ENCODE measurements at places on chromosomes 3 and 15.

DNA sequence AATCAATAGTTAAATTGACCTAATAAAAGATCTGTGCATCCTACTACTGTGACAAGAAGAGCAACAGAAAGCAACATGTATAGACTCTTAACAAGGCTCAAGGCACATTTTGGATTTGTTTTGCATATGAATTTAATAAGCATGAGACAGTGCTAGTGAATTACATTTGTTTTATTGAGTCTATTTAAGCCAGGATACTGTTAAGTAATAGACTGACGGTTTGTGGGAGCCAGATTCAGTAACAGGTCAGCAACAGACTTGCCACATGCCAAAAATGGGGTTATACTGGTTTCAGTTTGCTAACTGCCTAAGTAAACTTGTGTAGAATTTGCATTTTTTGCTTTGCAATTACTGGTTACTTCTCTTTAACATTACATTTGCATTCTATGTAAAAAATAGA lies 54.0 kb downstream of the MBNL1 start:
- DNase-seq, result no peak

DNA sequence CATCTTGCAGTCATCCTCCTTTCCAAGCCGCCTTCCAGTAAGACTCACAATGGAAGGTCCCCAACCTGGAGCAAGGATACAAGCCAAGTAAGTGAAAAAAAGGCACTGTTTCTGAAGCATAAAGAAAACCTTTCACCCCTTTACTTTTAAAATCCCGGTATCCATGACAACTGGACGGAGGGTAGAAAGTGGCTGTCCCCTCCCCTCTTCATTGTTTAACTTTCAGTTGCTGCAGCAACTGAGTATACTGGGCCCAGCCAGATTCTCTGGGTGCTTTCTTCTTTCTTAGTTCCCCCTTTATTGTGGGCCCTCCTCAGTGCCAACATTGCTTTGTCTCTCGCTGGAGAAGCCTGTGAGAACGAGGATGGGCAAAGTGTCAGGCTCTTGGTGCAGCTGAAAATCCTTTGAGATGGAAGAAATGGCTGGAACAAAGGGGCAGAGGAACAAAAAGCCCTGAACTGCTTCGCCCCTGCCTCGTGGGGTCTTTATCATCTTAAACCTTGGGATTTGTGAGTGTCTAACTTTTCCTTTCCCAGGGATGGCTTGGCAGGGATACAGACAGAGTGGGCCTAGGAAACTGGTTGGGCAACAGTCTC lies 224.0 kb upstream of the RGMA start:
- no peak for DNase-seq

GRCh38 chr3:113285741-113286140 lies 74.4 kb downstream of the BOC start:
- DNase-seq, result no peak

DNA sequence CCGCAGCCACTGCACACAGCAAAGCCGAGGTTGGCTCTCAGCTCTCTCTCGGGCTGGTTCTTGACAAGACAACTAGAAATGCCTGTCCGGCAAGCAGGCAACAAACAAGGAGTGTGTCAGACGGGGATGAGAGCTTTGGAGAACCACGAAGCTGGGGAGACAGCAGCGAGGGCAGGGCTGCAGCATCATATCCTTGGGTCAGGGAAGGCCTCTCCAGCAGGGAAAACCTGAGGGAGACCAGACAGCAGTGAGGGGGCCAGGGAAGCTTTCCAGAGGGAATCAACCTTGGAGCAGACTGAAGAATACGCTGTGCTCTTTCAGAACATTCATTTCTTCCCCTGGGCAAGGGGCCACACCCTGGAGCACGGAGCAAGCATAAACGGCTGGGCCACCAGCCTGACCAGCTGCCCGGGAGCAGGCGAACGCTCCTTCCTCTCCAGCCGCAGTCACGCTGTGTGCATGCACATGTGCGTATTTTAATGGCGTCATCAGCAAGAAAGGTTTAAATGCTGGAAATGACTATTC lies 58.7 kb downstream of the CHSY1 start:
- no peak for DNase-seq

DNA sequence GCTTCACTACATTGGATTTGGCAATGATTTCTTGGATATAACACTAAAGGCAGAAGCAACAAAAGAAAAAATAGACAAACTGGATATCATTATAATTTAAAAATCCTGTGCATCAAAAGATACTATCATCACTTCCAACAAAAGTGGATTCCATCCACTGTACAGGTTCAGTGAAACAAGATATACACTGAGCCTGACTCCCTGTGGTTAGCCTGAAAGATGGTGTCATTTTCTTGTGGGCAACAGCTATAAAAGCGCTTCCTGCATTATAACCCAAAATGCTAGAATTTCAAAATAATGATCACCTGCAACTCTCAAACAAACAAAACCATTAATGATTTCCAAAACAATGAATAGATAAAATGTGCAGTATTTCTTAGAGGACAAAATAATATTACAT lies 39.6 kb upstream of the TBC1D23 start:
- no peak for DNase-seq

DNA sequence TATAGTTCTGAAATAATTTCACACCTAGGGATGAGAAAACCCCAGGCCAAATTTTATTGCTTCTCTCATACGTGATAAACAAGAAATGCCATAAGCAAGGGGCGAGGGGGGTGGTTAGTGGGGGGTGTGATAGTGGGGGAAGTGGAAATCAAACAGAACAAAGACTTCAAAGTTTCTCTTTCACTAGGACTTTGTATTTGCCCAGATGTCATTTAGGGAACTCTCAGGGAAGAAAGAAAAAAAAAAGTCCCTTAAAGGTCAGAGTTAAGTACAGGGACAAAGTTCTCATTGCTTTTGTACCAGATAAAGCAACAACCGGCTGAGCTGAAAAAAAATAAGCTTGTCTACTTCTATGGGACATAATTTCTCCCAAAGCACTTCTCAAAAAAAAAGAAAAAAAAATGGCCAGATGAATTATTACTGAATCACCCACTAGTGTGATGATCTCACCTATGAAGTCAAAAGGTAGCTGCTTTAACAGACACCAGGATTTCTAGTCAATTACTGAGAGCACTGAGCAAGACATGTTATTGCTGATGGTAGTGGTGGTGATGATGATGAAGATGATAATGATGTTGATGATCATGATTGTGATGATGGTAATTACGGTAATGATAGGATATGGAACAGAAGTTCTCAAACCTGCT lies 56.2 kb downstream of the FHIT start:
- DNase-seq, result no peak

DNA sequence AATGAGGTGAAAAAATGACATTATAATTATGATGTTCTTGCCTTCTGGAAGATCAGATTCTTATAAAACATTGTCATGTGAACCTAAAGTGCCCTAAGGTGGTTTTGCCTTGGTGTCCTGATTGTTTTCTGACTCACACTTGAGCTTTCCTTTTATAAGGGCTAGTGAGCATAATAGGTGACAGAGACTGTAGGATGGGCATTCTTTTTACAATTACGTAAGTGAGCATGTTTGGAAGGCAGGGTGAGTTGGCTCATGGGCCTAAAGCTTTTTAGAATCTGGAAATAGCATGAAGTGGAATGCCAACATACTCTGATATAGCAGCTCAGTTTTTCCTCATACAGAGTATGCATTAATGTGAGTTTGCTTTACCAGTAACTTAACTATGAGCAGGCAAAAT lies 41.2 kb downstream of the CRYBG3 start:
- DNase-seq, result no peak

DNA sequence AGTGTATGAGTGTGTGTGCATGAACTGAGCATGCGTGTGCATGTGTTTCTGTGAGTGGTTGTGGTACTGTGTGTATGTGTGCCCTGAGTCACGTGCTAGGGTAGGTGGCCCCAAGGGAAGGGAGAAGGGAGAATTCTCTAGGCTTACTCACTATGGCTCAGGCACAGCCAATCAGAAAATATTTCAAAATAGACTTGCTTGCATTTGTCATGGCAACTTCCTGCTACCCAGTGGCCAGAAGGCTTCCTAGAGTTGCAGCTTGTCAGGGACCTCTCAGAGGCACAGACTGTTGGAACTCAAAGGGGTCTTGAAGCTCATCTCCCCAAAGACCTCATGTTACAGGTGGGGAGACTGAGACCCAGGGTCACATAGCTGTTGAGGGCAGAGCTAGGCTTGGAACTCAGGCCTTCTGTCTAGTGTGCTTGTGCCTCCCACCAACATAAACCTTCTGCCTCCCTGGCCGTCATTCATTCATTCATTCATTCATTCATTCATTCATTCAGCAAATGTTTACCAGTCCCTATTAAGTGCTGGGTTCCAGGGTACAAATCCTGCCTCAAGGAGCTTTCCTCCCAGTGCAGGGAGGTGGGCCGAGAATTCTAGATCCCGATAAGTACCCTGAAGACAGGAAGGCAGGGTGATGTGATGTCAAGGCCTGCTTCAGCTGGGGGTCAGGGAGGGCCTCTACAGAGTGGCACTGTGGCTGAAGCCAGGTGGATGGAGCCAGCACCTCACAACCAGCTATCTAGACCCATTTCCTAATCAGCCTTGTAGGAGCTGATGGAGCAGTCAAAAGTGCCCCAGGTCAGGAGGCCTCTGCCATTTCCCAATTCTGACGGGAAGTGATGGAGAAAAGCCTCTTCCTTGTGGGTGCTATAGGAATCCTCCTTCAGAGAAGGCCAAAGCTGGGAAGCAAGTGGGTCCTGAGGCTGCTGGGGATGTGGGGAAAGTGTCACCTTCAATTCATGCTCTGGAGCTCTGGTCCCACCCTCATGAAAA lies 10.9 kb upstream of the RFT1 start:
- DNase-seq, result no peak

DNA sequence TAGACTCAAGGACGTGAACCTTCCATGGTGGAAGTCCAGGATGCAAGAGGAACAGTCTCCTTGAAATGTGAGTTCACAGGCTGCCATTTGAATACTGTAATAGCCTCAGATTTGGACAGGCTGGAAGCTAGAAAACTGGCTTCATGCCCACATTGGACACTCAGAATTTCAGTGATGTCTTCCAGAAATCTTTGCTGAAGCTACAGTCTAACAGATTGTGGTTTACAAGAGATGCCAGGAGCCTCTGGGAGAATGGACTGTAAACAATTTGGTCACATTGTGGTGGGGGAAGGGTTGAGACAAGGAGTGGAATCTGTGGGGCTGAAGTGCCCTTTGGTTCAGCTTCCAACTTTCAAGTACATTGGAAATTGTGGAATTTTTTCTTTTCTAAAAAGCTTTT lies 252.0 kb upstream of the PROK2 start:
- DNase-seq, result no peak

- DNase-seq, result peak; percentile 28
Measured at GRCh38 chr3:184016811-184017671, 643 bp downstream of the ABCC5 start.

DNA sequence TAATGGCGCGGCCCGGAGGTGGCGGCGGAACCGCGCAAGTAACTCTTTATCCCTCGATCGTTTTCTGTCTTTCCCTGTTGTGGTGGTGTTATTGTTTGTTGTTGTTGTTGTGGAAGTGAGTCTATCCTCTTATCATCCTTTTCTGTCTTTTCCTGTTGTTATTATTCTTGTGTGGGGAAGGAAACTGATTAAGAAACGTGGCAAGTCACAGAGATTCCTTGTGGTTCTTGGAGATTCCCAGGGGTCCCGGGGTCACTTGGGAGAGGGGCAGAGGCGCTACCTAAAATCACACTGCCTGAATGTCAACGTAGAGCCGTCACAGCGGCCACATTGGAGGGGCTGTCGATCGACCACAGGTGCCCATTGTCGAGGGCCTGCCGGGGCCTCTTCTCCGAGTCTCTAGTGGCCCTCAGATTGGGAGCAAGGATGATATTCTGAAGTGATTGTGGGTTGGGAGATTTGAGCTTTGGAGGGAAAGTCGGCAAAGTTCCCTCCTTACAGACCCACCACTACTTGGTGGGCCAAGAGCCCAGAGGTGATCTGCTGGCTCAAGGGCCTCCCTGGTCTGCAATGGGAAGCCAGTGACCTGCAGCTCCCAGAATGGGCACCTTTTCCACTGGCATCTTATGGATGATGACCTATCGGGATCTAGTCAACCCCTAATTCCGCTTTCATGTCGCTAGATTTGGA lies 790 bp downstream of the PARP14 start:
- DNase-seq, result no peak

- DNase-seq, result no peak
Measured at GRCh38 chr3:69179740-69180372, 57.5 kb upstream of the LMOD3 start.

DNA sequence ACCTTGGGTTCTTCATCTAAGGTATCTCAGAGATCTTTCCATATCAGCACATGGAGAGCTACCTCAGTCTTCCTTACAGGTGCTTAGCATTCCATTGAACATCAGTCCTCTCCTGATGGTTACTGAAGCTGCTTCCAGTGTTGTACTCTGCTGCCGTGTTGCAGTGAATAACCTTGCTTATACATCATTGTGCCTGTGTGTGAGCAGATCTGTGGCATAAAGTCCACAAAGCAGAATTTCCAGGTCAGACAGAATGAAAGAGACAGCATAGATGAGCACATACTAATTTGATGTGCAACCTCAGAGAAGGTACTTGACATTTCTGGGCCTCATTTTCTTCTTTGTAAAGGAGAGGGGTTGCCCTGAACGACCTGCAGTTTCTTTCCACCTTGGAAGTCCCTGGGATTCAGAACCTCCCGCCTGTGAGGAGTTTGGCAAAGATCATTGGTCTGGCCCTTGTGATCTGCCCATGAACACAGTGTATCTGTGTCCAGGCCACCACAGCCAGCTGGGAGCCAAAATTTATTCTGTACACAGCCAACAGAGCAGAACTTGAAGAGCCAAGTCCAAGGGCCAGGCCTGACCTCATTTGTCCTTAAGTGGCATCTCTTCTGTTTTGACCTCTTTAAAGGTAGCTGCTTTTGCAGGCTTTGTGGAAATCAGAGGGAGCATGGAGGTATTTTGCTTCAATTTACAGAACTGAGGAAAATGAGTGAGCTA lies 57.2 kb upstream of the SLC7A14 start:
- no peak for DNase-seq

DNA sequence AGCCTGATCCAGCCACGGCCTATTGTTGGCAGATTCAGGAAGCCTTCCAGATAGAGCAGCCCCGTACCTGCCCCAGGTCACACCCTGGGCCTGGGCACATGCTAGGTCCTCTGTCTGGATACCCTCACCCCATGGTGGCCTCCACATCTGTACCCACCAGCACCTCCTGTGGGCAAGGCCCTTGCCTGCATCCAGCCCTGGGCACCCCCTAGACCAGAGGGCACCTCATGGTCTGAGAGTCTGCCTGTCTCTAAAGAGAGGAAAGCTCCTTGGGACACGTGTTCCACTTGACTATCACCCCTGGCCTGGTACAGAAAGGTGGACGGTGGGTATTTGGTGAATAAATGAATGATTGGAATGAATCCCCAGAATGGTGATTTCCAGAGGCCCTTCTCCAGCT lies 8.9 kb upstream of the COMMD4 start:
- no peak for DNase-seq

DNA sequence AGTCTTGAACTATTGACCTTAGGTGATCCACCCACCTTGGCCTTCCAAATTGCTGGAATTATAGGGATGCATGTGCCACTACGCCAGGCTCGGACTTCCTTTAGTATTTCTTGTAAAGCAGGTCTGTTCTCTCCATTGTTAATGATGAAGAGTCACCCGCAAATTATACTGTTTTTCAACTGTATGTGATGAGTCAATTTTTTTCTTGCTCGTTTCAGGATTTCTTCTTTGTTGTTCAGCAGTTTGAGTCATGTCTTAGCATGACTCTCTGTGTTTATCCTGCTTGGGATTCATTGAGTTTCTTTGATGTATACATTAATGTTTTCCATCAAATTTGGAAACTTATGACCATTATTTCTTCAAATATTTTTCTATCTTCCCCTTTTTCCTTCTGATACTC lies 28.9 kb downstream of the GRAMD1C start:
- DNase-seq, result no peak

GRCh38 chr15:90774731-90775514 lies 57.8 kb downstream of the BLM start:
- no peak for DNase-seq
